ENCODE measurements at places on chromosomes 7 and 10. TPM values are rescaled to one million over a fixed set of nuclear protein-coding genes. Genes with fewer than 3 reads are reported as not detected.
A peak's percentile ranks its signal among the peaks of the same experiment; 100 is the strongest.

DNA sequence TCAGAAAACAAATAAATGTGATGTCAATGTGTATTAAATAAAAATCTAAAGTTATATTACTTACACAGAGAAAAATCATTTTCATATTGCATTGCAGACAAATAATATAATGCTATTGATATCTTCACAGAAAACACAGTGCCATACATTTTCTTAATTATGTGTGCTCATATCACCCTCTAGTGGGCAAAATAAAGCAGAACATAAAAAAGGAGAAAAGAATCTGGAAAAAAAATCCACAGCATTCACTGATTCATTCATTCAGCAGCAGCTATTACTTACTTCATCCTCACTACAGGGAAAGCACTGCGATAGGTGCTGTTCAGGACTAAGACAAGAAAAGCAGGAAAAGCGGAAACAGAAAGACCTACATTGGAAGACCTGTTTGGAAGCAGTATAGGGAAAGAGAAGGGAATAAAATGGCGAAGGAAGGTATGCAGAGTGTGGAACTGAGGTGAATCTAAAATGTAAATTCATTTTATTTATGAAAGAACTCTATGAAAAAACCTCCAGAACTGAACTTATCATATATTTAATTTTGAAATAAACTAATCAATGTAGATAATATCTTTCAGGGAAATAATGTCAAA, 73.2 kb downstream of the POT1 start:
- H3K4me1 ChIP-seq: no peaks in the 10 kb centered on the region
- no peak overlapping the region for H3K4me3 ChIP-seq
- no peaks in the 10 kb centered on the region for H3K27me3 ChIP-seq
- no peak for DNase-seq
- H3K36me3 ChIP-seq: peaks cover under 1% of the 10 kb centered on the region

- H3K4me3 ChIP-seq: no peak overlapping the region
- no peaks in the 10 kb centered on the region for H3K36me3 ChIP-seq
- no peak for DNase-seq
- no peaks in the 10 kb centered on the region for H3K4me1 ChIP-seq
Observed at GRCh38 chr7:33667196-33667595, 238.1 kb upstream of the BMPER start.

DNA sequence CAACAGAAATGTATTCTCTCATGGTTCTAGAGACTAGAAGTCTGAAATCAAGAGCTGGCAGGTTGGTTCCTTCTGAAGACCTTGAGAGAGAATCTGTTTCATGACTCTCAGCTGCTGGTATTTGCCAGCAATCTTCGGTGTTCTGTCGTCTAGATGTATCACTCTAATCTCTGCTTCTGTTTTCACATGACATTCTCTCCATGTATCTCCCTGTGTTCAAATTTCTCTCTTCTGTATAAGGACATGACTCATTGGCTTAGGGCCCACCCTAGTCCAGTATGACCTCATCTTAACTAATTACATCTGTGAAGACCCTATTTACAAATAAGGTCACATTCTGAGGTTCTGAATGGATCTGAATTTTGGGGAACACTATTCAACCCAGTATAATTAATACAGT, 82.3 kb downstream of the ANKRD7 start:
- no peaks in the 10 kb centered on the region for H3K36me3 ChIP-seq
- no peaks in the 10 kb centered on the region for H3K4me1 ChIP-seq
- no peak for DNase-seq
- no peak overlapping the region for H3K4me3 ChIP-seq
- H3K27ac ChIP-seq: no peak overlapping the region

- H3K4me3 ChIP-seq: no peak overlapping the region
- H3K4me1 ChIP-seq: peaks cover 20% of the 10 kb centered on the region
- no peaks in the 10 kb centered on the region for H3K27me3 ChIP-seq
Observed at GRCh38 chr10:103798511-103798910, 56.9 kb downstream of the SH3PXD2A start.

DNA sequence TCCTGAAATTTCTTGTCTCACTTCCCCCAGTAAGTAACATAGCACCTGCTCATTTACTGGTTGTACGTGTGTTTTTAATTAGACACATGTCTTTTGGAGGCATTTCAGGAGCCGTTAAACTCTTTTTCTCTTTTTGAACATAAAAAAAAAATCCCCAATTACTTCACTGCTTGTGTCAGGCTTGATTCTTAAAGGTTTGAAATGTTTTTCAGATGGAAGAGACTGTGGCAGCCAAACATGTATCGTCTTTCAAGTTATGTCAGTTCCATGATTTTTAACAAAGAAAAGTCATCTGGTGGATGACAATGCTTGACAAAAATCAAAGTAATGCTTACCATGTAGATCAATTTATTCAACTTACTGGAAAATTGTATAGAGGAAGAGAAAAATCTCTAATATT, 585.8 kb downstream of the GATA3 start:
- DNase-seq: no peak
- H3K27me3 ChIP-seq: no peaks in the 10 kb centered on the region
- H3K4me1 ChIP-seq: no peaks in the 10 kb centered on the region

DNA sequence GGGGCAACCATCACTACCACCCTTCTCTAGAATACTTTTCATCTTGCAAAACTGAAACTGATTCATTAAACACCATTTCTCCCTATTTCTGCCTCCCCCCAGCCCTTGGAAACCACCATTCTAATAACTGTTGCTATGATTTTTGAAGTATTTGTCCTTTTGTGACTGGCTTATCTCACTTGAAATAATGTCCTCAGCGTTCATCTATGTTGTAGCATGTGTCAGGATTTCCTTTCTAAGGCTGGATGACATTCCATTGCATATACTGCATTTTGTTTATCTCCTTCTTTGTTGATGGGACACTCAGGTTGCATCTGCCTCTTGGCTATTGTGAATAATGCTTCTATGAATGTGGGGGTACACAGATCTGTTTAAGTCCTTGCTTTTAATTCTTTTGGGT, 327.6 kb upstream of the ZNF32 start:
- H3K36me3 ChIP-seq: no peaks in the 10 kb centered on the region
- H3K4me1 ChIP-seq: peaks cover 5% of the 10 kb centered on the region
- no peak overlapping the region for H3K4me3 ChIP-seq
- no peak for DNase-seq
- H3K27ac ChIP-seq: no peak overlapping the region

DNA sequence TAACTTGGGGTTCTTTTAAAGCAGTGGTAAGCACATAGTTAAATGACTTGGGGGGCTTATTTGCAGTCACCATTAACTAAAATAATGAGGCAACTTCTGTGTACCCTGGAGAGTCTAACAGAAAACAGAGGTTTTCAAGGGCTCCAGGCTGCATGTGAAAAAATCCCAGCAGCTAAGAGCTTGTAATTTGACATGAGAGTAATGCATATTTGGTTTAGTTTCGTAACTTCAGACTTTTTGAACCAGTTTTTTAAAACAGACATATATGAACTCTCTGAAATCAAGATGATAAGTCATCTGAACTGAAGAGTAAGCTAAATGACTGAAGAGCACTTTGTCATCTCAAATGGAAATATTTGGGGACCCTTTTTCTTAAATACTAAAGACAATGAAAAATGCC, 40.2 kb upstream of the IFRD1 start:
- H3K4me1 ChIP-seq: no peaks in the 10 kb centered on the region
- no peak for DNase-seq
- H3K36me3 ChIP-seq: no peaks in the 10 kb centered on the region
- no peak overlapping the region for H3K4me3 ChIP-seq
- no peaks in the 10 kb centered on the region for H3K27me3 ChIP-seq
- no peak overlapping the region for H3K27ac ChIP-seq

GRCh38 chr10:69499726-69500689, 48.7 kb downstream of the TSPAN15 start:
- no peaks in the 10 kb centered on the region for H3K27me3 ChIP-seq
- H3K36me3 ChIP-seq: no peaks in the 10 kb centered on the region
- peaks cover 18% of the 10 kb centered on the region for H3K4me1 ChIP-seq

- H3K36me3 ChIP-seq: no peaks in the 10 kb centered on the region
- DNase-seq: no peak
- H3K4me1 ChIP-seq: no peaks in the 10 kb centered on the region
- H3K27ac ChIP-seq: no peak overlapping the region
Observed at GRCh38 chr10:59607970-59608369, 101.7 kb downstream of the SLC16A9 start.

PKD2L1 gene
- total RNA-seq: not detected

- H3K36me3 ChIP-seq: no peaks in the 10 kb centered on the region
- H3K27me3 ChIP-seq: no peaks in the 10 kb centered on the region
- H3K4me3 ChIP-seq: no peak overlapping the region
- no peak for DNase-seq
Observed at GRCh38 chr7:111531993-111532392, 30.3 kb downstream of the IMMP2L start.

DNA sequence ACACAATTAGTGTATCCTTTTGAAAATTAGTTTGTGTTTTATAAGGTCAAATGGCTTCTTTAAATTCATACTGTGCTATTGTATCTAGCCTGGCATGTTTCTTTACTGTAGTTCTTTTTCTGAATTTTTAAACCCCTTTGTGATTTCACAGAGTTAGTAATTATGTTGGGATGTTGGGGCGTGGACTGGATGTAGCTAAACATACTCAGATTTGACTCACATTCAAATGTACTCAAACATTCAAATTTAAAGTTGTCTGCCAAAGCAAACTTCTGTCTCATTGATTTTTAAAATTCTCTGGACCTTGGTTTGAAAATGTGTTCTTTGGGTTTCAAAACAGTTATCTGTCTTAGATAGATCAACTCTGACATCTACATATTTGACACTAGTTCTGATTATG, 7.2 kb upstream of the NRP1 start:
- no peak overlapping the region for H3K4me3 ChIP-seq
- H3K36me3 ChIP-seq: no peaks in the 10 kb centered on the region
- peaks cover 17% of the 10 kb centered on the region for H3K27me3 ChIP-seq
- peaks cover 3% of the 10 kb centered on the region for H3K4me1 ChIP-seq
- no peak overlapping the region for H3K27ac ChIP-seq

HOXA4 gene
- not detected for total RNA-seq

- H3K27me3 ChIP-seq: no peaks in the 10 kb centered on the region
- no peaks in the 10 kb centered on the region for H3K4me1 ChIP-seq
- no peak overlapping the region for H3K4me3 ChIP-seq
- no peak for DNase-seq
- H3K27ac ChIP-seq: no peak overlapping the region
Observed at GRCh38 chr10:24816868-24817396, 93.2 kb upstream of the ARHGAP21 start.

DNA sequence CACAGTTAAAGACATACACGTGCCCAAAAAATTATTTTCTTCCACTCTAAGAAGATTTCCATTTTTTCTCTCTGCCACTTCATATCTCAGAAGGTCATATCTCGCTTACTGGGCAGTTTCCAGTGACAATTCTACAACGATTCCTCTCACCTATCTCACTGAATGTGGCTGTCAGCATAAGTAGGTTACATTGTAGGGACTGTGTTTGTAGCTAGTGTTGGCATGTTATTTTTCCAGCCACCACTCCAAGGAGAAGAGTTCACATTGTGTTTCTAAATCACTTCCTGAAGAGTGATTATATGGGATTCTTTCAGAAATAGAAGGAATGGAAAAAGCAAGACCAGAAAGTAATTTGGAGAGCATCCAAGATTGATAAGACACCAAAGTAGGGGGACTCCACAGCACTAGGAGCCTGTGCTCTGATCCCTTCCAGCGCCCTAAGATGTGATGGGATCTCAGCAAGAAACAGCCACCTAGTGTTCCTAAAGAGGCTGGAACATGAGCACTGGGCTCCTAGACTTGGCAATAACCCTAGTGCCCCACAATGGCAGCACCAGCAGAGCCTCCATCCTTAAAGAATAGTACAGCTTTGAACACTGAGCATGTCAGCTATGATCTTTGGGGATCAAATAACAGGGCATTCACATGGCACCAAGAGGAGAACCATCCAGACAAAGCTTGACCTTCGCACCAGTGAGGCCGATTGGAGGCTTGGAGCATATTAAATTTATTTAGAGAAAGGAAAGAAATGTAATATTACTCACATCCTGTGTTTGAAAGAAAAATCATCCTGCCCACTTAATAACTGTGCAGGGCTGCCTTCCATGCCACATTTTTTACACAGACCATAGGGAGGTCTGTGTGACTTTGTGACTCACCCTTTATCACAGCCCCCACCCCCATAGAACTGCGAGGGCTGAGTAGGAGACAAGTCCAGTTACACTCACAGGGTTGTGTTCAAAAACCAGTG, 51.8 kb downstream of the CAV1 start:
- no peaks in the 10 kb centered on the region for H3K27me3 ChIP-seq
- no peaks in the 10 kb centered on the region for H3K4me1 ChIP-seq
- no peak for DNase-seq

DNA sequence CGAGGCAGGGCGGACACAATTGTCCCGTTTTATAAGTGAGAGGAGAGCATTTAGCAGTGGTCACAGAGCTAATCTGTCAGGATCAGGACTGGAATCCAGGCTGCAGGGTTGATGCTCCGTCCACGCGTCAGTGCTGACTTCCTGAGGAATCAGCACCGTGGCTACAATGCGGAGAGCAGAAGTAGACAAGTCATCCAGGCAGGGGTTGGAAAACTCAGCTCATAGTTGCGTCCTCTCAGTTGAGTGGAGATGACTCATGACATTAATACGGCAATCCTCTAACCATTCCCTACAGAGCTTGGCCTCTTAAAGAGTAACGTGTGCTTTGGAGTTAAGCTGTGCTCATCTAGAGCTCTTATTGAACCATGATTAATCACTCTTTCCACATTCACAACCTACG, 17.1 kb upstream of the HTR5A start:
- H3K36me3 ChIP-seq: no peaks in the 10 kb centered on the region
- H3K4me1 ChIP-seq: no peaks in the 10 kb centered on the region
- no peaks in the 10 kb centered on the region for H3K27me3 ChIP-seq
- no peak overlapping the region for H3K4me3 ChIP-seq
- DNase-seq: no peak
- H3K27ac ChIP-seq: no peak overlapping the region

DNA sequence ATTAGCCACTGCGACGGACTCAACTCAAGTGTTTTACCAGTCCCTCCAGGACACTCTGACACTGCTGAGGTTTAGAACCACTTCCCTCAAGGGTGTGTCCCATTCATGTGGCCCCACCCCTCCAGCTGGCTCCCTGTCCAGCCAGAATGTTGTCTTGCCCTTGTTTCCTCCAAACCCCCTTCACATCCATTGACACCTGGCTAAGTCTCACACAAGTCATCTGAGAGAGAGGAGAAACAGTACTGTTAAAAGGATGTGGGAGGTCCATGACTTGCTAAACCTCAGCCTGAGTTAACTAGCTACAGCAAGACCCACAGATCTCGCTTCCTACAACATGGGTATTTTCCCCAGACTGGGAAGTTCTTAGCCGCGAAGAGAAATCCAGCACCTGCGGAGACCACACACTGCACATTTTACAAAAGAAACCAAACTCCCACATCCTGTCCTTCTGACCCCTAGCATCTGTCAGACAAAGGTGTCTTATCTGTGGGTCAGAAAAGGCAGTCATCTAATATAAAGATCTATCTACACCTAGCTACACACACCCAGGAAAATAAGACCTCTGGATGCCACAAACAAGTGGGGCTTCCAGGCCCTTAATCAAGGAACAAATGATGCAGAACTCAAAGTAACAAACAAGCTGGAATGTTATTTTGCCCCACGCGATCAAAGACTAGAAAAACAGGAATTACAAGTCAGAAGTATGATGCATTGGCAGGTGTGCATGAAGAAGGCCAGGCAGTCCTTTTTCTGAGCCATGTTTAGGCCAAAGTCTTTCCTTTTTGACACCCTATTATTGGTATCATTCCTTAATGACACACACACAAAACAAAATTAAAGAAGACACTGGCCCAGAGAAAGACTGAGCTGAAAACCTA, 13.9 kb downstream of the OSBPL3 start:
- H3K4me1 ChIP-seq: peaks cover 33% of the 10 kb centered on the region
- no peaks in the 10 kb centered on the region for H3K36me3 ChIP-seq
- peak overlapping the region; percentile 29 for H3K27ac ChIP-seq
- no peaks in the 10 kb centered on the region for H3K27me3 ChIP-seq
- no peak overlapping the region for H3K4me3 ChIP-seq
- peak; percentile 63 for DNase-seq
